ENCODE measurements at places on chromosomes 5 and 9.

DNA sequence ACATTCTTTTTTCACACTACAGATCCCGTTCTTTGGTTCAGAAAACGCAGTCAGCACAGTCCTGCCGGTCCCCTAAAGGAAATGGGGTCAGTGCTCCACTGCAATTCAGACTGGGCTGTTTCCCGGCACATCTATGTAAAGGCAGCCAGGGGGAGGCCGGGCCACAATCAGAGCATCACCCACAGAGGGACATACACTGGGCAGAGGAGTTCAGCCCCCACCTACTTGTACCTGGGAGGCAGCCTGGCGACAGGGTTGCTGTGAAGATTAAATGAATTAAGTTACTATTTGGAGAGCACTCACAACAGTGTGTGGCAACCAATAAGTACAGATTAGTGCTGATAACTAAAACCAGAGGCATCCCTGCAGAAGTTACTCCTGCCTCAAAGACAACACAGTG, 4.5 kb downstream of the PTPN3 start:
- no peak for DNase-seq

GRCh38 chr5:124721229-124721735, 25.2 kb downstream of the ZNF608 start:
- no peak for DNase-seq

DNA sequence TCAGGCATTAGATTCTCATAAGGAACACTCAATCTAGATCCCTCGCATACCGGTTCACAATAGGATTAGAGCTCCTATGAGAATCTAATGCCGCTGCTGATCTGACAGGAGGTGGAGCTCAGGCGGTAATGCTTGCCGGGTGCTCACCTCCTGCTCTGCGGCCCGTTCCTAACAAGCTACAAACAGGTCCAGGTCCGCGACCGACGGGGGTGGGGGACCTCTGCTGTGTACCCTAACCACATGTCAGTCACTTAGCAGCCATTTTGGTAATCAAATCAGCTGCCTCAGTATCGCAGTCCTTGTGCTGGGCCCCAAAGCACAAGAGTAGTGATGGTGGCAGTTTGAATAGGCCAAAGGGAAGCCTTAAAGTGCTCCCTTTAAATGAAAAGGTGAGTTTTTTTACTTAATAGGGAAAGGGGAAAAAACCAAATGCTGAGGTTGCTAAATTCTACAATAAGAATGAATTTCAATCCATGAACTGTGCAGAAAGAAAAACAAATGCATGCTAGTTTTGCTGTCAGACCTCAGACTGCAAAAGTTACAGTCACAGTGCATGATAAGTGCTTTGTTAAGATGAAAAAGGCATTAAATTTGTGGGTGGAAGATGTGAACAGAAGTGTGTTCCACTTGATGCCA, 67.0 kb upstream of the TNPO1 start:
- DNase-seq, result no peak

- DNase-seq, result no peak
Measured at GRCh38 chr9:84152204-84152603, 171.6 kb downstream of the RMI1 start.

GRCh38 chr9:27943501-27943900, 370.2 kb upstream of the C9orf72 start:
- DNase-seq, result no peak

GRCh38 chr5:103057208-103058130, 62.5 kb downstream of the GIN1 start:
- DNase-seq, result no peak

DNA sequence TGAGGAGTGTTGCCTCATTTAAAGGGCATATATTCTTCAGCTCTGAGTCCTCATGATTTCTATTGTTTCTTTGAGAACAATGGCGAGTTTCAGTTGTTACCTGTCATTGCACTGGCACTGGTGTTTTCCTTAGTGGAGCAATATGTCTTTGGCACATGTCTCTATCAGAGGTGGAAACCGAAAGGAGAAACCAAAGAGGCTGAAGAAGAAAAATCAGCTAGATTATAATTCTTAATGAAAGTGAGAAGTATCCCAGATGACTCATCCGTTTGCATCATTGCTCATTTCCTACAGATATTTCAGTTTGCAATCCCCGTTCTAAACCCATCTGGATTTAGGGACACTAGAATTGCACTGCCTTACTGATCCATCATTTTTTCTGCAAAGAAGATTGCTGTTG, 324.6 kb downstream of the TMEM232 start:
- no peak for DNase-seq

DNA sequence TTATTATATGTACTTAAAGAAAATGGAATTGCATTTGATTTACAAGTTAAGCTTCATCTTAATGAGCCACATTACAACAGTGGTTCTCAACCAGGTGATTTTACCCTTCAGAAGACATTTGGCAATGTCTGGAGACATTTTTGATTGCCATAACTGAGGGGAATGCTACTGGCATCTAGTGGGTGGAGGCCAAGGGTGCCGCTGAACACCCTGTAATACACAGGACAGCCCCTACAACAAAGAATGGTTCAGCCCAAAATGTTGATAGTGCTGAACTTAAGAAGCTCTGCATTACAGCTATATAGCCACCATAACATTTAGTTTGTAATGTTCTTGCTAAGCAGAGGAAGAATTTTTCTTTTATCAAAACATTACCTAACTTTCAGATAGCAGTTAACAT, 103.1 kb downstream of the PAM start:
- no peak for DNase-seq

- DNase-seq, result no peak
Measured at GRCh38 chr9:121925935-121926334, 167.2 kb downstream of the TTLL11 start.

DNA sequence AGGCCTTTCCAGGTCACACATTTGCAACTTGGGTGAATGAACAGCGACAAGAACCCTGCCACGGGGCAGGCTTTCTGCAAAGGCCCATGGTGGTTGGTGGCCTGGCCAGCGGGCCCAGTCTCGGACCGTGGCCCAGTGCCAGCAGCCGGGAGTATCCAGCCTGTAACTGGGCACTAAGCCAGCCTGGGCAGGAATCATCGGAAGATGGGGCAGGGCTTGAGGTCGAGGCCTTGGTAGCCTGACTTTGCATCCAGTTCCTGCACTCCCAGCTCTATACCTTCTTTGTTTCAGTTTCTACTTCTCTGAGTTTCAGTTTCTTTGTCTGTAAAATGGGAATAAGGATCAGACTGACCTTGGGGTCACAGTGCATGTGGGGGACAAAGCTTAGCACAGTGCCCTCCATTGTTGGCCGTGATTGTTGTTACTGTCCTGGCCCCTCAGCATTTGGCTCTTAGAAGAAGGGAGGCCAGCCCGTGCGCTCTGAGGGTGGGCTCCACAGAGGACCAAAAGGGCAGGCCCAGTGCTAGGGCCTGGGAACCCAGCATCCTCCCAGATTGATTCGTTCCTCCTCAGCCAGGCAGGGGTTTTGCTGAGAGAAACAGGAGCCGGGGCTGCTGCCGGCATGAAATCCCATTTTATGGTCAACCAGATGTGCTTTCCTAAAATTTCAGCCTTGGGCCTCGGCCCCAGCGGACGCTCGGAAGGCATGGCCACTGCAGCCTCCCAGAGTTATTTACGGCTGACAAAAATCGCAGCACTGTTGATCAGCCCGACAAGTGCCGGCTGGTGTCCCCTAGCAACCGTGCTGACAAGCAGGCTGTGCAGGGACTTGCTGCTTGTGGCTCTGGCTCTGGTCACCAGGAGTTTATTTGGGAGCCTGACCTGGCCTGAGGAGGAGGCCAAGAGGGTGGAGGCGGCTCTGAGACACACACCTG, 43.6 kb downstream of the JADE2 start:
- no peak for DNase-seq

DNA sequence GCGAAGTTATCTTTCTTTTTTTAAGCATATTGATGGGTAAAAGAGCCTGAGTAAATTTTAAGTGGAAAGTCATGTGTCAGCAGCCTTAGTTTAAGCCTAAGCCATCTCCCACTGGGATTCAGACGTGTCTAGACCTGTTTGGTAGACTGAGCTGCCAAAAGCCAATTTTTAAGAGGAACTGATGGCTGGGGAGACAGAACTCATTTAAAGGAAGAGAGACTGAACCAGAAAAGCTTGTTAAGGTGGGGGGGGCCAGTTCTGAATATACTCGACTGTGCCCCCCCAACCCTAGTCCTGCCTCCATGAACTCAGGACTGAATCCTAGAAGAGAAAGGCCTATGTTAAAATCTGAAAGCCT, 58.3 kb upstream of the PLPP1 start:
- DNase-seq, result no peak

GRCh38 chr9:134630861-134631260, 10.7 kb upstream of the COL5A1 start:
- no peak for DNase-seq

DNA sequence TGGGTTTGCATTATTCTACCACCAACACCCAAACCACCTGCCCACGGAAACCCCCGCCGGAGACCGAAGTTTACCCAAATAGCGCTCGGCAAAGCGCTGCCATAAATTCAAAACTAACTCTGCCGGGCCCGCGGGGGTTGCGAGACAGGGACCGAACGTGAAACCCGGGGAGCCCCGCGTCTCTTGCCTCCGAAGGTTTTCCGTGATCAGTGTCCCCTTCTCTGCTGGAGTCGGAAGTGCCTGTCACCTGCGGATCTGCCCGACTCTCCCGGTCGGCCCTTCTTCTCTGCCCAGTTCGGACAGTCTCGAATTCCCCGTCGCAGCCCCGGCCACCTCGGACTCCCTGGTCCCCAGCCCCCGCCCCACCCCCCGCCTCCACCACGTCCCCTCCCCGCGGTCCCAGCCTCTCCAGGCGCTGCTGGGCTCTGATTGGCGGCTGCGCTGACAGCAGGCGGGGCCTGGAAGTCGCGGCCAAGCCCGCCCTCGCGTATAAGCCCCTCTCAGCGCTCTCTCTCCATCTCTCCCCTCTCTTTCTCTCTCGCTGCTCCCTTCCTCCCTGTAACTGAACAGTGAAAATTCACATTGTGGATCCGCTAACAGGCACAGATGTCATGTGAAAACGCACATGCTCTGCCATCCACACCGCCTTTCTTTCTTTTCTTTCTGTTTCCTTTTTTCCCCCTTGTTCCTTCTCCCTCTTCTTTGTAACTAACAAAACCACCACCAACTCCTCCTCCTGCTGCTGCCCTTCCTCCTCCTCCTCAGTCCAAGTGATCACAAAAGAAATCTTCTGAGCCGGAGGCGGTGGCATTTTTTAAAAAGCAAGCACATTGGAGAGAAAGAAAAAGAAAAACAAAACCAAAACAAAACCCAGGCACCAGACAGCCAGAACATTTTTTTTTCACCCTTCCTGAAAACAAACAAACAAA, at the start of gene RORB:
Gene RORB (plus strand): TSS at position 517 of the 929 bp plus-strand sequence. CDS start 642 bp downstream, outside the sequence.
- no peak for DNase-seq

DNA sequence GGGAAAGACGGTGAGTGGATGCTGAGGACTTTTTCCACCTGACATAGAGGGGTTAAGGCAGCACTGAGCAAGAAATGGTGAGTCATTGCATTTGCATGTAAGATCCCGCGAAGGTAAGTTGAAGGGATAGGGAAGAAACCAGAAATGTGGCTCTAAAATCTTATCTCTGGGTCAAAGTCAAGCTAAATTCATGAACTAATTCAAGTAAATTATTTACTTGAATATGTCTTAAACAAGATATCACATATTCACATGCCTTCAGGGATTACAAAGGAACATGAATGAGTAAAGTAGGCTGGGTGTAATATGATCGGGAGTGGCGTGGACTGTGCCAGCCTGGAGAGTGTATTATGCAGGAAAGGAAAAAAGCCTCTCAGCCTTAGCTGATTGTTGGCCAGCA, 74.4 kb upstream of the EQTN start:
- no peak for DNase-seq

DNA sequence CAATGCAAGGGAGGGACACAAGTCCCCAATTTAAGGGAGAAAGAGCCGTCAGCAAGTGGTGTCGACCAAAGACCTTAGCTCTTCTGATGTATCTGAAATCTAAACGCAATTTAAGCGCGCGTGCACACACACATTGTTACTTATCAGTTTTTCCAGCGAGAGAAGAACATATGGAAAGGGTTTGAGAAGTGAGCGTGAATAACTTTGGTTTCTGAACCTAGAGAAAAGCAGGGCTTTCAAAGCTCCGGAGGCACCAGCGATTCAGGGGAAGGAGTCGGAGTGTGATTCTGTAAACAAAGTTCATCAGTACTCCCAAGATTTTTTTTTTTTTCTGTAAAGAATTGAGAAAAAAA, 191.8 kb downstream of the MEF2C start:
- no peak for DNase-seq

DNA sequence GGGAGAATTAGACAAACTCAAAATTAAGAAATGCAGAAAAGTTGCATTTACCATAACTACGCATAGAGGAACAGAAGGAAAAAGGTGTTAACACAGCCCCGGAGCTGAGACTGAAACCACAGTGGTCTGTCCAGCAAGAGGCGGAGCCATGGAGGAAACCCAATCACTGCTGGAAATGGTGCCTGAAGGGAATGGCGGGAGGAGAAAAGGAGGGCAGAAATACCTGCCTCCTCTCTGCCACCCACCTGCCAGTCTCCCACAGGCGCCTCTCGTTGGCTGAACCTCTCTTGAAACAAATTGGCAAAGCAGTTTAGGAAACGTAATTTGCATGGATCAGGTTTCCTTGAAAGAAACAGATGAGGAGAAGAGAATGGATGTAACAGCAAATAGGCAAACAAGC, 9.7 kb upstream of the PRKACG start:
- DNase-seq, result no peak

DNA sequence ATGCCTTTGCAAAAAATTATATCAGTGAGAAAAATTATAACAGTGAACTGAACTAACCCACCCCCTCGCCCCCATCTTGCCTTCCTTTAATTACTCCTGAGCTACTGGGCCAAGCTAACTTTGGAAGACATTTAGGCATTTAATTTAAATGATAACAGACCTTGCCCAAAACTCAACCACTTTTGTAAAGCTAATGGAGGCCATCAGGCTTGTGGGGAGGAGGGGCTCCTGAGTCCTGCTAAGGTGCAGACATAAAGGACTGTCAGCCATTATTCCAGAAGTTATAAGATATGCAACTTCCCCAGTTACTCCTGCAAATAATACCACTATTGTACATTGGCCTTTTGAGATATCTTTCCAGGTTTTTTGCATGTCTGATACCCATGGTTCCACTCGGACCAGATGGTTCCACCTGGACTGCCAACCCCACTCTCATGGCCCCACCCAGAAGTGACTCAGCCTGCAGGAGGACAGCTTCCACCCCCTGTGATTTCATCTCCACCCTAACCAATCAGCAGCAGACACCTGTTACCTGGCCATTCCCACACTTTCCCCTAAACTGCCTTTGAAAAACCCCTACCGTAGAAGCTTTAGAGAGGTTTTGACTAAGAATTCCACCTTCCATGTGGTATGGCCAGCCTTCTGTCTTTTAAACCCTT, 805.4 kb upstream of the CDH6 start:
- no peak for DNase-seq

All from stimulated activated CD4-positive, alpha-beta T cell treated with anti-CD3 and anti-CD28 coated beads, TNF-alpha, amount 100 ng/mL, for 24 hours (primary cell).